ENCODE measurements at places on chromosomes 12 and 14. TPM values are rescaled to one million over a fixed set of nuclear protein-coding genes. Genes with fewer than 3 reads are reported as not detected.

DNA sequence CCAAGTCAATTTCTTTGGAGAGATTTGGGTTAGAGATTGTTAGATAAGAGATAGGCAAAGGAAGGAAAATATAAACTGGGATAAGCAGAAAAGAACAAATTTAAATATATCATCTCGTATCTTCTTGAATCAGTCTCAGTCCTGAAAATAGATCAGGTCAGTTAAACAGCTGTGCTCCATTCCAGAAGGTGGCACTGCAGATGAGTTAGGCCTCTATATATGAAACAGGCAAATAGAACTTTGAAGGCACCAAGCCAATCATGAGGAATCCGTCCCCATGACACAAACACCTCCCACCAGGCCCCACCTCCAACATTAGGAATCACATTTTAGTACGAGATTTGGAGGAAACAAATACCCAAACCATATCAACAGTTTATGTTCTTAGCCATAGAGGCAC, 605.5 kb upstream of the USP15 start:
- no peak for DNase-seq

DNA sequence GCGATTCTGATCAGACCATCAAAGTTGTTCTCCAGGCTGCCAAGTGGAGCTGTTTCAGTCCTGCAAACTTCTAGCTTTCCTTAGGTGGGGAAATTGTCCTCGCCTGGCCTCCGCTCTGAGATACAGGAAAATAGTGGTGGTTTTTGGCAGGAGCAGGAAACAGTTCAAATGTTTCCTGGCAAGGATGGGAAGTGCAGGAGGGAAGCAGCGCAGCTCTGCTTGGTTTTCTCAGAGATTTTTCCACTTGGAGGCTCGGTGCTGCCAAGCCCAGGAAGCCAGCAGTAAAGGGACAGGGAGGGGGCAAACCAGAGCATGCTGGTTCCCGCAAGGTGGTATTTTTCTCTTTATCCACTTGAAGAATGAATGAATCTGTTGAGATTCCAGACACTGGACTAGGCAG, 17.0 kb downstream of the TMEM63C start:
- DNase-seq = no peak

- DNase-seq = no peak
These were observed 4.0 kb upstream of the SYCP3 start for GRCh38 chr12:101743242-101743641.

GRCh38 chr14:96479435-96480146, 22.6 kb upstream of the PAPOLA start:
- DNase-seq = no peak

DNA sequence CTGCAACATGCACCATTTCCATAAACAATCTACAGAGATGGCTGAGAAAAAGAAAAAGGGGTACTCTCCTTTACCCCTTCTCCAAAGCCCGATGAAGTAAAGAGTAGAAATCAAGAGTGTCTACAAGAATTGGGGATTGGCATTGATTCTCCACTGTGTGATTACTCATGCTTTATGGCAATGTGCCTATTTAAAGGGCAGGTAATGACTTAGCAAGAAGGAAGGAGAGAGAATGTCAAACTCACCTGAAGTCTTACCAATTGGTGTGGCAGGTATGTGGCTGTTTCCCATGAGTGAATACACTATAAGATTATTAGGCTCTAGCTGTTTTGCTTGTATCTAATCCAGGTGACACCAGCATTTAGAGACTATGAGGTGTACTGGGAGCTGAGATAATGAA, 275.3 kb downstream of the CCER1 start:
- no peak for DNase-seq

DNA sequence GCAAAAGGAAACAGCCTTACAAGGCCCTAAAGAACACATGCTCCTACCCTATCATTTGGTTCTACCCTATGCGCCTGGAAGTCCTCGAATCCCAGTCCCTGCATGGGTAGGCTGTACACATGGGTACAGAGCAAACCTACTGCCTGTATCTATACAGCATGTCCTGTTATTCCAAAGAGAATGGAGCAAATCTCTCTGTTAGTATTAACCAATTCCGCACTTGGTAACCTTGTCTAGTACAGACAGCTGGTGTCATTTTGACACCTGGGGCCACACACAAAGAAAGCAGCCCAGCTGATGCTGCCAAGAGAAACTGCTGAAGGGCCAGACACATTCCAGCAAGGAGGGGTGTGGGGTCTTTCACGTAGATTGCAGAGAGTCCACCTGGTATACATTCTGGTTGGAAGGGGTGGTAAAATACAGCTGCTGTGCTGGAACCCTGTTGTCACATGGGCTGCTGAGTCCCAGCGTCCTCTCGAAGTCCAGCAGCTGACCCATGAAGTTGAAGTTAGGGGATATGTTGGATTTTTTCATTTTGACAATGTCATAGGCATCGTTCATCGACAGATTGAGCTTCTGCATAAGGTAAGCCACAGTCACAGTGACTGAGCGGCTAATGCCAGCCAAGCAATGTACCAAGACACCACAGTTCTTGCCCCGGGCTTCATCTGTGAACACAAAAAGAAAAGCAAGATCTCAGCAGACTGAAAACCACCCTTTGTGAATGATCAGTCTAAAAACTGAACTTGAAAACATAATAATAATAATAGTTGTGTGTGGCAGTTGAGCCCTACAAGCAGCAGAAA, 3.2 kb downstream of the DUSP6 start:
- DNase-seq = no peak

DNA sequence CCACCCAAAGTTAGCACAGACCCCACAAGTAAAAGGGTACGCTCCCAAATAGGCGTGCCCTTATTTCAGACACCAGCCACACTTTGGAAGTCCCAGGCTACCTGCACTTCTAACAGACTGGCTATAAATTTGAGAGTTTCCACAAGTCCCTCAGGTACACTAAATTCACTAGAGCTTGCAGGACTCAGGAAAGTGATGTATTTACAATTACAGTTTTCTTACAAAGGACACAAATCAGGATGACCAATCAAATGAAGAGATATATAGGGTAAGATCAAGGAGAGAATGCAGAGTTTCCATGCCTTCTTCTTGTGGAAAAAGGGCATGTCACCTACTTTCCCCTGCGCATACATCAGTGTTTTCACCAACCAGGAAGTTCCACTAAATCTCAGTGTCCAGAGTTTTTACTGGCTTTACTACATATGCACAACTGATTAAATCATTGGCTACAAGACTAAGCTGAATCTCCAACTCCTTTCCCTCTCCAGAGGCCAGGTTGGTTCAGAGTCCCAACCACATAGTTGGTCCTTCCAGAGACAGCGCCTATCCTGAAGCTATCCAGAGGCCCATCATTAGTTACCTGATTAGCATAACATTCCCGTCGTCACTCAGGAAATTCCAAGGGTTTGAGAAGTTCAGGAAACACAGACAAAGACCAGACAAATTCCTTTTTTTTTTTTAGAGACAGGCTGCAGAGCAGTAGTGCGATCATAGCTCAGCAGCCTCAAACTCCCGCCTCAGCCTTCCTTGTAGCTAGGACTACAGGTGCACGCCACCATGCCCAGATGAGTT, 84.2 kb downstream of the DENND5B start:
- DNase-seq = no peak

- peak; percentile 100 for DNase-seq
These were observed 32.7 kb downstream of the DAD1 start for GRCh38 chr14:22556021-22556989.

GRCh38 chr12:7756993-7757392, 8.0 kb upstream of the NANOGNB start:
- DNase-seq = no peak

DNA sequence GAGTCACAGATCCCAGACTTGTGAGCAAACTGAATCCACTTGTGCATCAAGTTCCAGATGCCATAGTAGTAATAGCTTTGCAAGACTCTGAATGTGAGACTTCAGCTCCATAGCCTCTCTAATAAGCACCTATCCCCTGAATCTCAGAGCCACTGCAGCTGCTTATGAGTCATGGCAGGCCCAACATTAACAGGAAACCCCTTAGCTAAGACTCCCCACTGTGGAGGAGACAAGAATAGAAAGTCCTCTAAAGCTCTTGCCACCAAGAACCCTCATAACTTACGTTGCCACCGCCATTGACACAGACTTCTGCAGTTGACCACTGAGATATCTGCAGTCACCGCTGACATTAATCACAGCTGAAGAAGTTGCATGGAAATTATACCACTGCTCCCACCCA, 62.9 kb upstream of the PDE3A start:
- DNase-seq = no peak

Gene B3GNT4
- total RNA-seq = 0.71 TPM

Gene KCNH3
- 1.9 TPM for total RNA-seq

Gene OR6C70
- not detected for total RNA-seq

Data from activated CD4-positive, alpha-beta T cell treated with anti-CD3 and anti-CD28 coated beads, Interleukin-2, amount 10 ng/mL, durations not matched to agents 7 days and 5 days (primary cell).